ENCODE measurements at places on chromosomes 6 and 20. TPM values are rescaled to one million over a fixed set of nuclear protein-coding genes. Genes with fewer than 3 reads are reported as not detected.

- no peak for DNase-seq
Measured at GRCh38 chr20:37484331-37484730, 36.7 kb upstream of the NNAT start.

DNA sequence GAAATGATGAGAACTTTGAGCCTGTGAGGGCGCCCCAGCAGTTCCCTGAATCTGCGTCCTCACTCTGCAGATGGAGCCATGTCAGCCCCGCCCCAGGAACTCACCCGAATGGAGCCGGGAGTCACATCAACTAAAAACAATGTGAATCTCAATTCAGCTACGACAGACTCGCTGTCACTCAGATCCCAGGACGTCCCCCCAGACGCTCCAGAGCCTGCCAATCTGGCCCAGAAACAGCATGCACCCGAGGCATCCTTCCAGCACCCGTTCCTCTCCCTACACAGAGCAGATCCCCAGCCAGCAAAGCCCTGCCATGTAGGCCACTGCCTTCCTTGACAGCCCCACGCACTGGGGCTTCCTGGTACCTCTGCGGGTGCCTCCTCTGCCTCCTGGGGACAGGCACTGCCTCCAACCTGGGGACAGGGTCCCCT, 248.0 kb downstream of the TTLL2 start:
- no peak for DNase-seq

DNA sequence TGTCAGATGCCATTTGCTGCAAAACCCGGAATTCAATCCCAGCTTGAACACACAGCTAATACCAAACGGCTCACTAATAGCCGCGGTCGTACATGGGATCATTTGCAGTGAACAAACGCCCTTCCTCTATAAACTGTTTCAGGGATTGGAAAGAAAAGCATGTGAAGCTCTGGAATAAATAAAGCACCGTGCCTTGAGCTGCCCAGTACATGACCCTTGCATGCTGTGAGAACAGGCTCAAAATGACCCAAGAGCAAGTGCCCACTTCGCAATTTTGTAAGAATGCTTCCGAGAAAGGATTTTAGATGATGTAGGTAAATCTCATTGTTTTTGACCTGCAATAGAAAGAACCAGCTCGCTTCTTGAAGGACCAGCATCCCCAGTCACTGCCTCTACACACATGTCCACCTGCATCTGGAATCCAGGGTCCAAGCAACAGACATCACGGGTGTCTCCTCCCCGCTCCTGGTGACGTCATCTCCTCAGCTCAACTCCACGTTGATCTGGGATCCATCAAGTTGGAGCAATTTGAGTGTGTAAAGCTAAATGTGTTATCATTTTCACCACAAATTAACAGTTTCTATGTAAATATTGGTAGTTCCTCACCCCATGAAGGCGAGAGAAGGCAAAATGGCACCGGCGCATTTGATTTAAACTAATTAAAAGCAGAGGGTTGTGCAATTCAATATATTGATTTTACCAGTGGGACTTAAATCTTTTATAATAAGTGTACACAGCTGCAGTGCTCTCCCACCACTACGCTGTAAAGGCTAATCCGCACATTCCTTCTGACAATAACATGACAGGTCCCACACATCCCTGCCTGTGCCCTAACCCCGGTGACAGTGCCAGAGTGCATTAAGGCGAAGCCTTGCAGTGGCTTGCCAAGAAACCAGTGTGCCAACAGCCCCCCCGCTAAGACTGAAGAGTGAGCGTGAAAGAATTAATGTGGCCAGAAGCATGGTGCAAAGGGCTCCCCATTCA, 6.2 kb downstream of the BMP7 start:
- DNase-seq: no peak

- DNase-seq: no peak
Measured at GRCh38 chr6:168303982-168304751, 15.4 kb downstream of the DACT2 start.

- DNase-seq: no peak
Measured at GRCh38 chr6:170187669-170188566, 103.0 kb downstream of the DLL1 start.

RPP40 gene
- 29.3 TPM for total RNA-seq

VSX1 gene
- not detected for total RNA-seq

SCRT2 gene
- total RNA-seq: not detected

DNA sequence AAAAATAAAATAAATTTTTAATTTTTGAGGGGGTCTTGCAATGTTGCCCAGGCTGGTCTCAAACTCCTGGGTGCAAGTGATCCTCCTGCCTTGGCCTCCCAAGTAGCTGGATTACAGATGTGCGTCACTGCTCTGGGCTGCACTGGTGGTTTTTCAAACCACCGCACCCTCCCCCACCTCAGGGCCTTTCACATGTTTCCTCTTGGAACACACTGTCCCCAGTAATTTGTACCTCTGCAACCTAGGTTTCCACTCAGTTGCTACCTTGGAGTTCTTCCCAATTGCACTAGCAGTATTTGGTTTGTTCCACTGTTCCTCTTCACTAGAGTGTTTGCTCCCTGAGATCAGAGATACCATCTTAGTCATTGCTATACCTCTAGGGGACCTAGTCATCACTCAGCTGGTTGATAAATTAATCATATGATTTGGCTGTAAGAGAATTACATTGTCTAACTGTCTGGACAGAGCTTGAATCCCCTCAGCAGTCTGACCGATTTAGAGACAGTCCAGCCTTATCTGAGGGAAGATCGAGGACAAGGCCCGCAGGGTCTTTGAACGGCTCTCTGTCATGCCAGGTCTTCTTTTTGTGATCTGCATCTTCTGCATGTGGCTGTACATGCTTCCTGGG, 32.0 kb downstream of the CEP43 start:
- peak; percentile 20 for DNase-seq

DNA sequence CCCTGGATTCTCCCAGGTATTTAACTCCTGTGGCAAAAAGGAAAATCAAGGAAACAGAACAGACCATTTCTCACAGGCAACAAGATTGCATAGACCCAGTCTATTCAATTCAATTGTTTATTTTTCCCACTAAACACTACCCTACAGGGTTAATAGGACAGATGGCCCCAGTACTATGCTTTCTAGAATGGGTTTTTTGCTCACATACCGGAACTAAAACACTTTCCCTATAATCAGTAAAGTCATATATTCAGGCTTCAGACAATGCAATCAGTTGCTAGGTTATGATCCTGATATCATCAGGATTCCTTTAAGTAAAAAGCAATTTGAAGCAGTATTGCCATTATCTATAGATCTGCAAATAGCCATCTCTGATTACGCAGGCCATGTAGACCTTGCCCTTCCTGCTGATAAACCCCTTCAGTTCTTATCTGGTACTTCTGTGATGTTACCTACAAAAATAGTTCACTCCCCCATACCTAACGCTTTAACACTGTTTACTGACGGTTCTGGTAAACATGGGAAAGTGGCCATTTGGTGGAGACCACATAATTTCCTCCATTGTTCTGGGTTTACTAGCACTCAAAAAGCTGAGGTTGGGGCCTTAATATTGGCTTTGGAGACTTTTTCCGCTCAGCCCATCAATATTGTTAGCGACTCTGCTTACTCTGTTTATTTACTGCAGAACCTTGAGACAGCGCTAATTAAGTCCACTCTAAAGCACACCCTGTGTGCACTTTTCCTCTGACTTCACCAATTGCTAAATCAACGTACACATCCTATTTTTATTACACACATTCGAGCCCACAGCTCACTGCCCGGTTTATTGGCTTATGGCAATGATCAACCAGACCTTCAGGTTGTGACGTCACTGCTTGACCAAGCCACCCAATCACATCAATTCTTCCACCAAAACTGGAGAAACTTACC, 666.0 kb downstream of the PHF3 start:
- DNase-seq: no peak

DNA sequence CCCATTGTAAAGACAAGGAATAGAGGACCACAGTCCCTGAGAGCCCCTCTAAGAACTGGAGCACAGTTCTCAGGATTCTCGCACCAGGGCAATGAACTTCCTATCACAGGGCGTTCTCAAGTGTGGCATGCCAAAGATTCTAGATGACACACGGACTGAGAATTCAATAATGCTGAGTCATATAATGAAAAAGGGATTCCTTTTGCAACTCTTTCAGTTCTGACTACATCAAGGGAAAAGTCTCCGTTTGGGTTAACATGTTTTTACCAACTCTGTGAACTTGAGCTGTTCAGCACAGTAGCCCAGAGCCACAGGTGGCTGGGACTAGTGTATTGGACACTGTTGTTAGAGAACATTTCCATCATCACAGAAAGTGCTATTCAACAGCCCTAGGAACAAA, 3.4 kb downstream of the MED20 start:
- DNase-seq: peak; percentile 95

GRCh38 chr6:111377558-111378120, 105.4 kb downstream of the REV3L start:
- DNase-seq: peak; percentile 32

All from GM23248 (cell line).